ENCODE measurements at places on chromosomes 4 and X.

DNA sequence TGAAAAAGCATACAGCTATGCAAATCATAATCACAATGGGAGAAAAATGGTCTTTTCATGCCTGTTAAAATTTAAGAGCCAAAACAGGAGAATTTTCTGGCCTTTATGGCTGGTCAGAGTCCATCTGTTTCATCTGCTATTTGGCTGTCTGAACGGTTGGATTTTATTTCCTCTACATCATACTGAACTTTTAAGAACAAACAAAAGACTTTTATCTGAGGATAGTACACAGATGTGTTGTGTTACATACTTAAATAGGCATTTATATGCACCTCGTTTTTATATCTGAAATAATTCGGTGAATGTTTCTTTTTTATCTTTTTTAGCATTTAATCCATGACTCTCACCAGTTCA, 18.0 kb upstream of the WWC2 start:
- DNase-seq = no peak

DNA sequence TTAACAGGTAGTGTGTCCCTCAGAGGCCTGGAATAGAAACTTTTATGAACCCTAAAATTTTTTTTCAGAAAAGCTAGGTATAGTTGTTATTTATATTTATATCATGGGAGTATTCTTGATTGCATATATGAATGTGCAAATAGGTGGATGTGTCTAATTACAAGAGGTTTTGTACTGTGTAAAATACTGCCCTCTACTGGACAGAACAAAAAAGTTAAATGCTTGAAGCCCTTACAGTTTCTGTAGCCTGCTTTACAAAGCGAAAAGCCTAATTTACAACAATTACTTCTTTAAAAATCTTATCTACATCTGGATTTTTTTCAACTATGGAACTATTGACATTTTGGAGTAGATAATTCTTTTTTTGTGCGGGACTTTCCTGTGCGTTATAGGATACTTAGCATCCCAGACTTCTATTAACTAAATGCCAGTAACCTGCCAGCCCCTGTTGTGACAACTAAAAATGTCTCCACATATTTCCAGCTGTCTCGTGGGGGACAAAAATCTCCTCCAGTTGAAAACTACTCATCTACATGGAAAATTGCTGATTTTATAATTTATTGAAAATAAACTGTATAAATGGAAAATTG, 35.1 kb downstream of the ENPEP start:
- DNase-seq = no peak

DNA sequence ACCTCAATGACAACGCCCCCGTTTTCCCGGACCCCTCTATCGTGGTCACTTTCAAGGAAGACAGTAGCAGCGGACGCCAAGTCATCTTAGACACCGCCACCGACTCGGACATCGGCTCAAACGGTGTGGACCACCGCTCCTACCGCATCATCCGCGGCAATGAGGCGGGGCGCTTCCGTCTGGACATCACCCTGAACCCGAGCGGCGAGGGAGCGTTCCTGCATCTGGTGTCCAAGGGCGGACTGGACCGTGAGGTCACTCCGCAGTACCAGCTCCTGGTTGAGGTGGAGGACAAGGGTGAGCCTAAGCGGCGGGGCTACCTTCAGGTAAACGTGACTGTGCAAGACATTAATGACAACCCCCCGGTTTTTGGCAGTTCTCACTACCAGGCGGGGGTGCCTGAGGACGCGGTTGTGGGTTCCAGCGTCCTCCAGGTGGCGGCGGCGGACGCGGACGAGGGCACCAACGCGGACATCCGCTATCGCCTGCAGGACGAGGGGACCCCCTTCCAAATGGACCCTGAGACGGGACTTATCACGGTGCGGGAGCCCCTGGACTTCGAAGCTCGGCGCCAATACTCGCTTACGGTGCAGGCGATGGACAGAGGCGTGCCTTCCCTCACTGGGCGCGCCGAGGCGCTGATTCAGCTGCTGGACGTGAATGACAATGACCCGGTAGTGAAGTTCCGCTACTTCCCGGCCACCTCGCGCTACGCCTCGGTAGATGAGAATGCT, 2.2 kb downstream of the FAT4 start:
- no peak for DNase-seq

DNA sequence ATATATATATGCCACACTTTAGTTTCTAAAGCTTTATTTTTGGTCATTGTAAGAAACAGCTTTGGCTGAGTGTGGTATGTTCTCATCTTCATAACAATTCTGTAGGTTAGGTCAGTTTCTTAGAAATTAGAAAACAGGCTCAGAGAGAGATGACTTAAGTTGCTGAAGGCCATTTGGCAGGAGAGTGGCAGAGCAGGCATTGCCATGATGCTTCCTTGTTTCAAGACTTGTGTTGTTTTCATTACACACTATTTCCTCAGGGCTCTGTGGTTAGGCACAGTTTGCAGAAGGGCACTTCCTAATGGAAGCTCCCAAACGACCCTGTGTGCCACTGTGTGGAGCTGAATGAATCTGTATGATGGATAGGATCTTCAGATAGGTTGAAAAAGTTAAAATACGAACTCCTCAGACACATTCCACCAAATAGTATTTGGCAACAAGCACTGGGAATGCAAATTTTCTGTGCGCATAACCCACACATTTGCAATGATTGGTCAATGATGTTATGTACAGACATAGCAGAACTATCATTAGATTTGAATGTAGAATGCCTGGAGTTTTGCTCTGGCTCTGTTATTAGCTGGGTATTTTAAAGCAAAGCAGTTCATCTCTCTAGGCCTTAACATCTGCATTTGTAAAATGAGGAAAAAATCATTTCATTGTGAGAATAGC, 274.3 kb upstream of the HS3ST1 start:
- no peak for DNase-seq

Measured in GM04503 (cell line).